ENCODE measurements at places on chromosomes 2 and 18. TPM values are rescaled to one million over a fixed set of nuclear protein-coding genes. Genes with fewer than 3 reads are reported as not detected.

DNA sequence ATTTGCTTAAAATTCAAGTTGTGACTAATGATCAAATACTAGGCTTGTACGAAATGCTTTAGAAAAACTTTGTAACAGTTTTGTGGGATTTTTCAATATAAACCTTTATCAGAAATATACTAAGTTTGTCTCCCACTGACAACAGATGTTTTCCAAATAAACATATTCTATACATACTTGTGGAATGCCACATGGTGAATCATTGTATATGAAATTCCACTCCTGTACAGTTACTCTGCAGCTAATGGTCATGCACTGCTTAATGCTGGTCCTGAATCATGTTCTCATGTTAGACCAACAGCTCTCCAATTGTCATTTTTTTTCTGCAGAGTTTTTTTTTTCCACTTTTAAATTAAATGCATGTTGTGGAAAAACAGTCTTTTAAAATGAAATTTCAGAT, 90.1 kb downstream of the DPP4 start:
- H3K4me3 ChIP-seq: no peak overlapping the region
- DNase-seq: no peak
- H3K27ac ChIP-seq: no peak overlapping the region
- no peaks in the 10 kb centered on the region for H3K36me3 ChIP-seq

INHA gene
- polyA plus RNA-seq: 1.2 TPM

GRCh38 chr2:179432751-179433150, 168.1 kb upstream of the SESTD1 start:
- H3K4me1 ChIP-seq: no peaks in the 10 kb centered on the region
- H3K27ac ChIP-seq: no peak overlapping the region
- H3K27me3 ChIP-seq: no peaks in the 10 kb centered on the region
- no peak for DNase-seq

MAP3K19 gene
- polyA plus RNA-seq: 0.01 TPM

ABHD1 gene
- 2.0 TPM for polyA plus RNA-seq

ABCB11 gene
- polyA plus RNA-seq: 5.3 TPM

RMC1 gene
- polyA plus RNA-seq: 14.4 TPM

DNA sequence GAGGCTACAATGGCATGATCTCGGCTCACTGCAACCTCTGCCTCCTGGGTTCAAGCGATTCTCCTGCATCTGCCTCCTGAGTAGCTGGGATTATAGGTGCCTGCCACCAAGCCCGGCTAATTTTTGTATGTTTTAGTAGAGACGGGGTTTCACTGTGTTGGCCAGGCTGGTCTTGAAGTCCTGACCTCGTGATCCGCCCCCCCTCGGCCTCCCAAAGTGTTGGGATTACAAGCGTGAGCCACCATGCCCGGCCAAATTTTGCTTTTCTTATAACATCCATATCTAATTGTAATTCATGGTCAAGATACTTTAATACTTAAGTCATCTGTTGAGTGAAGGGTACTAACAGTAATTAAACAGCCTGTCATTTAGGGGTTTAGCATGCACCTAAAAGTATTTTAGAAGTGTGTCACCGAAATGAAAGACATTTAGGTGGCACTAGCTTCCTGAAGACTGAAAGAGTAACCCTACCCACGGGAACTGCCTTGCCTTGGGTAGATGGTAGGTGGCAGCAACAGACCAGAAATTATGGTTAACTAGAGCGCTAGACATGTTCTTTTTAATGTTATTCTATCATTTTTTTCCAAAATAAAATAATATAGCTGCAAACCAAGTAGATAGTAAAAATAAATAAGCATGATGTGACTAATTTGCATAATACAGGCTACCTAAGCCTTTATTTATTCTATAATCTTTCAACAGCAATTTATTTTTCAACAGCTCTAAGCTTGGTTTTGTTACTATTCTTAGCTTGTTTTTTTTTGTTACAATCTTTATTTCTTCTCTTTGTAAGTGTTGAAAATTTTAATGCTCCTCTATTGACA, 8.6 kb upstream of the ACYP2 start:
- no peak overlapping the region for H3K27ac ChIP-seq
- DNase-seq: peak; percentile 14
- H3K27me3 ChIP-seq: no peaks in the 10 kb centered on the region
- H3K4me1 ChIP-seq: no peaks in the 10 kb centered on the region
- H3K36me3 ChIP-seq: no peaks in the 10 kb centered on the region

- peaks cover 50% of the 10 kb centered on the region for H3K36me3 ChIP-seq
- DNase-seq: no peak
- H3K27ac ChIP-seq: no peak overlapping the region
- no peaks in the 10 kb centered on the region for H3K27me3 ChIP-seq
Observed at GRCh38 chr2:216447293-216447692, 35.0 kb downstream of the SMARCAL1 start.

SLC14A1 gene
- 1.3 TPM for polyA plus RNA-seq

PDE11A gene
- 1.5 TPM for polyA plus RNA-seq

GRCh38 chr2:39375917-39376316, 61.2 kb downstream of the MAP4K3 start:
- no peak overlapping the region for H3K27ac ChIP-seq
- peaks cover 11% of the 10 kb centered on the region for H3K36me3 ChIP-seq
- H3K4me1 ChIP-seq: peaks cover 5% of the 10 kb centered on the region
- H3K27me3 ChIP-seq: no peaks in the 10 kb centered on the region
- no peak for DNase-seq

GALNT5 gene
- 14.3 TPM for polyA plus RNA-seq

LYPD6B gene
- polyA plus RNA-seq: 1.4 TPM

- no peak overlapping the region for H3K4me3 ChIP-seq
- H3K4me1 ChIP-seq: no peaks in the 10 kb centered on the region
- H3K36me3 ChIP-seq: peaks cover 11% of the 10 kb centered on the region
- no peak for DNase-seq
- H3K27me3 ChIP-seq: no peaks in the 10 kb centered on the region
Observed at GRCh38 chr2:24021122-24021998, 11.5 kb downstream of the MFSD2B start.

GRCh38 chr2:197877038-197877437, 72.6 kb downstream of the PLCL1 start:
- H3K4me3 ChIP-seq: no peak overlapping the region
- H3K27me3 ChIP-seq: no peaks in the 10 kb centered on the region
- no peaks in the 10 kb centered on the region for H3K4me1 ChIP-seq
- no peaks in the 10 kb centered on the region for H3K36me3 ChIP-seq
- H3K27ac ChIP-seq: no peak overlapping the region
- DNase-seq: no peak

DNA sequence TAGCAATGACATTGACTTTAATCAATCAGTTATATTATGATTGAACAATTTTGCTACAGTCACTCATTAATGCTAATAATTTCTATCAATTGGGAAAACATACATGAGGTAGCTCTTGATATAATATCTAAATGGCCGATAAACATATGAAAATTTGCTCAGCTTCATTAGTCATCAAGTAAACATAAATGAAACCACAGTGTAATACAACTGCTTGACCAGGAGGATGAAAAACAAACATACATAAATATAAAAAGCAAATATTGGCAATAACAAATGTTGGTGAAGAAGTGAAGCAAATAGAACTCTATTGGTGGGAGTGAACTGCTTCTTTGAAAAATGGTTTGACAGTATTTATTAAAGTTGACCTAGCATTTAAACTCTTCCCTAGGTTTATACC, 130.9 kb downstream of the ASXL3 start:
- no peak overlapping the region for H3K27ac ChIP-seq
- DNase-seq: no peak
- H3K27me3 ChIP-seq: no peaks in the 10 kb centered on the region
- no peak overlapping the region for H3K4me3 ChIP-seq
- H3K36me3 ChIP-seq: no peaks in the 10 kb centered on the region

RFX8 gene
- 0.39 TPM for polyA plus RNA-seq

GRCh38 chr2:32835148-32835547, 111.6 kb upstream of the LTBP1 start:
- H3K4me1 ChIP-seq: no peaks in the 10 kb centered on the region
- no peak for DNase-seq
- H3K27me3 ChIP-seq: no peaks in the 10 kb centered on the region
- H3K36me3 ChIP-seq: no peaks in the 10 kb centered on the region
- no peak overlapping the region for H3K27ac ChIP-seq
- no peak overlapping the region for H3K4me3 ChIP-seq

- H3K4me1 ChIP-seq: no peaks in the 10 kb centered on the region
- no peak overlapping the region for H3K4me3 ChIP-seq
- DNase-seq: no peak
- H3K36me3 ChIP-seq: no peaks in the 10 kb centered on the region
- H3K27ac ChIP-seq: no peak overlapping the region
Observed at GRCh38 chr2:22992441-22992840, 392.5 kb upstream of the KLHL29 start.

DNA sequence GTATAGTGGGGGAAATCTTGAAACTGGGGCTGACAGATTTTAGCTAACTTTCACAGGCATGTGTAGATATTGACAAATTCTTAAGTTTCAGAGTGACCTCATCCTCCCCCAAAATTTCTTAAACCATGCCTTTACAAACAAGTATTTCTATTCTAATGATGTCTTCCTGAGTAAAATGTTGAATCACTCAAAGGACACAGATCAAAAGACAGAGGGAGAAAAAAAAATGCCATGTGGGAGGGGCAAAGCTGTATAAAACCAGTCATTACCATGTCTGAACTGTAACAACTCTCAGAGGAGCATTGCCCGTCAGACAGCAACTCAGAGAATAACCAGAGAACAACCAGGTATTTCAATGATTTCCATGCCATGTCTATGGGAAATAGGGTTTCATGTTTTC, at the start of gene SERPINB2:
Gene SERPINB2, plus strand, starts transcription at position 282 of the 400 bp plus-strand sequence. CDS start 3,740 bp downstream, outside the sequence.
- no peak within 1 kb of the TSS for H3K4me3 ChIP-seq
- H3K27me3 ChIP-seq: no peaks in the 10 kb centered on the region
- H3K4me1 ChIP-seq: no peaks in the 10 kb centered on the region

- no peak overlapping the region for H3K4me3 ChIP-seq
- no peak overlapping the region for H3K27ac ChIP-seq
- no peaks in the 10 kb centered on the region for H3K4me1 ChIP-seq
- H3K36me3 ChIP-seq: no peaks in the 10 kb centered on the region
- DNase-seq: no peak
- H3K27me3 ChIP-seq: no peaks in the 10 kb centered on the region
Observed at GRCh38 chr18:8165095-8165494, 444.1 kb upstream of the RAB12 start.

DNA sequence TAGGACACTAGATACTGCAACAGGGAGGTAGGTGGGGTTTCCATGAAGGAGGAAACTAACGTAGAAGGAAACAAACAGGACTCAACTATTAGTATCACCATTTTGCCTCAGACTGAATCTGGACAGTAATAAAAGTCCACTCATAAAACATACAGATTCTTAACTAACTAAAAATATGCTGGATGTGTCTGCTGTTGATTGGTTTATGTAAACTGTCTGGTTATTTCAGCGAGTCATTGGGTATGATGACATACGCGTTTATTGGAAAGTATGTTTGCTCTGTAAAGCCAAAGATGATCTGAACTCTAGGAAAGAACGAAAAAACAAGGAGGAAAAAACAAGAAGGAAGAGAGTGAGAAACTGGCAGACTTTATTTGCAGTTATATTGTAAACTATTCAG, 1816.1 kb upstream of the LRRTM1 start:
- H3K27me3 ChIP-seq: no peaks in the 10 kb centered on the region
- no peak overlapping the region for H3K4me3 ChIP-seq
- H3K4me1 ChIP-seq: peaks cover 34% of the 10 kb centered on the region
- no peaks in the 10 kb centered on the region for H3K36me3 ChIP-seq
- peak overlapping the region; percentile 56 for H3K27ac ChIP-seq
- DNase-seq: no peak

- no peak overlapping the region for H3K27ac ChIP-seq
- H3K27me3 ChIP-seq: no peaks in the 10 kb centered on the region
- H3K4me1 ChIP-seq: peaks cover 4% of the 10 kb centered on the region
- no peaks in the 10 kb centered on the region for H3K36me3 ChIP-seq
- H3K4me3 ChIP-seq: no peak overlapping the region
Observed at GRCh38 chr2:144324446-144325045, 195.4 kb downstream of the ZEB2 start.

TUBA3E gene
- polyA plus RNA-seq: 0.09 TPM

GRCh38 chr2:9648821-9649220, 18.0 kb upstream of the YWHAQ start:
- peaks cover 14% of the 10 kb centered on the region for H3K4me1 ChIP-seq
- H3K27ac ChIP-seq: no peak overlapping the region
- no peak overlapping the region for H3K4me3 ChIP-seq
- no peaks in the 10 kb centered on the region for H3K27me3 ChIP-seq
- no peak for DNase-seq

DNA sequence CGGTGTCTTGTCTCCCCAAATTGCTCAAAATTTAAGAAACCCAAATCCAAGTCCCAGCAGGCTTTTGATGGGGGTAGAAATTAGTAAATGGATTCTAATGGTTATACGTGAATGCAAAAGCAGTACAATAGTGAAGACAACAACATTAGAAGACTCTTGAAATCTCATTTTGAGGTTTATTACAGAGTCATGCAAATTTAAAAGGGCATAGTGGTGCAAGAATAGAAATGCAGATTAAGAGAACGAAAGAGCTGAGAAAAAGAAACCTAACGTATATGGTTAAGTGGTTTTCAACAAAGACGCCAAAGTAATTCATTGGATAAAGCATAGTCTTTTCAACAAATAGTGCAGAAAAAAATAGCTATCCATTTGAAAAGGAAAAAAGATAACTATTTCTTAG, 33.2 kb upstream of the CXXC1 start:
- H3K27me3 ChIP-seq: no peaks in the 10 kb centered on the region
- no peaks in the 10 kb centered on the region for H3K4me1 ChIP-seq

DNA sequence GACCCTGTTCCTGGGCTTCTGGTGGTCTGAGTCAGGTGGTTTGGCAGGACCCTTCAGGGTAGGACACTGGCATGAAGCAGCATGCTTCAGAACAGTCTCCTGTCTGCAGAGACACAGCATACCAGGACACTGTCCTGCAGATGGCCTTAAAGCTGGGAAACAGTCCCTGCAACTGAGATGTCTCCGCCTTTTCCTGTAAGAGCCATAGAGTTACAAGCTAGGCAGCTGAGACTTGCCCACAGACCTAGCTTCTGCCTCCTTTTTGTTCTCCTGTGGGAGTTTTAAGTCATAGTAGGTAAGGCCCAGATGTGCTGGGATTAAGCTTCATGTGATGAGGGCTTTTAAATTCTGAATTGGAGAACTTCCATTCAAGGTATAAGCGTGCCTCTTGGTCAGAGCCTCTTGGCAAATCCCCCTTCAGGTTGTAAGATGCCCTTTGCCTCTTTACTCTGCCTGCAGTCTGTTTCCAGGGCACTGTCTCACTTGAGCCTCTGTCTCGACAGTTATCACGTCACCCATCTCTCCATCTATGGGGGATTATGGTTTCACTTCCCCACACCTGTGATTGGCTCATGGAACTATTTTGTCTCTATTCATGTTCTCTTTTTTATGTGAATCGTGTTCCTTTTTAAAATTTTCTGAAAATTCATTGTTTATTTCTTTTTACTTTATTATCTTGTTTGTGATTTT, 51.8 kb downstream of the COA5 start:
- H3K27ac ChIP-seq: no peak overlapping the region
- H3K36me3 ChIP-seq: peaks cover 55% of the 10 kb centered on the region
- H3K4me1 ChIP-seq: no peaks in the 10 kb centered on the region

LIPG gene
- 32.9 TPM for polyA plus RNA-seq

GRCh38 chr18:13353084-13353823, 134.7 kb downstream of the LDLRAD4 start:
- no peaks in the 10 kb centered on the region for H3K27me3 ChIP-seq
- H3K27ac ChIP-seq: no peak overlapping the region
- no peaks in the 10 kb centered on the region for H3K36me3 ChIP-seq
- no peaks in the 10 kb centered on the region for H3K4me1 ChIP-seq
- no peak overlapping the region for H3K4me3 ChIP-seq
